CD4-positive, alpha-beta T cell treated with Interleukin-6 at 100 ng/mL for 8 hours (primary cell): ENCODE measurements at places on chromosomes 11 and 22.

DNA sequence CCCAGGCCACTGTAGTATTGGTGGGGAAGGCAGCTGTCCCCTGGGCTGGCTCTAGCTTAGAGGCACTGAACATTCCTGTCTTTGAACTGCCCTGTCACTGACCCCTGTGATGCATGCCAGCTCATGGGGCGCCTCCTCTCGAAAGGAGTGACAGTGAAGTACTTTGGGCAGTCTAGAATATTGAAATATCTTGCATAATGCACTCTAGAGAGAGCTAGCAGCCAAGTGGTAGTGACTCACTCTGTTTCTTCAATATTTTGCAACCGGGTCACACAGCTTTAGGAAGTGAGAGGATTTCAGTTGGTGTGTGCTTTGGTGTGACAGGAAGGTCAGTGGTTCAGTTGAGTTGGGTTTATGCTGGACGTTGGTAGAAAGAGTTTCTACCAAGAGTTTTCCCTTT, 35.5 kb upstream of the ST14 start:
- DNase-seq: no peak

- DNase-seq: no peak
These were observed 1.6 kb upstream of the OMP start for GRCh38 chr11:77101043-77101537.

- no peak for DNase-seq
These were observed 117.0 kb downstream of the FANCF start for GRCh38 chr11:22508665-22509064.

GRCh38 chr11:129644326-129644725, 171.3 kb upstream of the TMEM45B start:
- no peak for DNase-seq

GRCh38 chr11:69210310-69211035, 54.7 kb downstream of the SMIM38 start:
- no peak for DNase-seq

DNA sequence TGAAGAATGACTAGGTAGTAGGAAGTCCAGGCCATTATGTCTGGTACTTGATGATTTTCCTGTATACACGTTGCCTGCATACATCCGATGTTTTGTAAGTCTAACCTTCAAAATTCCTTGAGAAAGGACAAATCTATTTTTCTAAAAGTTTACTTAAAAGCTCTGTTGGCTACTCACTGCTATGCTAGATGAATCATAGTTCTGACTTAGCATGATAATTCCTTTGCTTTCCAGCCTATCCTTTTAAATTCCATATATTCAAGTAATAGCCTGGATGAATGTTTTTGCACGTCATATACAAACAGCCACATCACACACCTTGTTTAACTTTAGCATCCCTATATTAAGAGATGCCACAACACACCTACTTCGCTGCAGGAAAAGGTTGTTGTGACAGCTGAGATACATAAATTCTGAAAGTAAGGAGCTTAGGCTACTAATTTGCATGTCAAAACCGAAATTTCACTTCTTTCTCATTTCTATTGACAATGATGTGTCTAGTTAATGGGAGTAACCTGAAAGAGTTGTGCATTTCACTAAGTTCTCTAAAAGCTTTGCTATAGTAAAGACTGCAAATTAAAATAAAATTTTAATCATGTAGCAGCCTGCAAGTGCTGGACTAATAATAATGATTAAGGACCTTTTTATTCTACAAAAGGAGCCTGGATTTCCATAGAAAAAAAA, 1116.4 kb downstream of the JRKL start:
- no peak for DNase-seq

- no peak for DNase-seq
These were observed 176.7 kb downstream of the SOX6 start for GRCh38 chr11:16179676-16180075.

GRCh38 chr22:19885841-19886592, 31.3 kb upstream of the GNB1L start:
- no peak for DNase-seq

DNA sequence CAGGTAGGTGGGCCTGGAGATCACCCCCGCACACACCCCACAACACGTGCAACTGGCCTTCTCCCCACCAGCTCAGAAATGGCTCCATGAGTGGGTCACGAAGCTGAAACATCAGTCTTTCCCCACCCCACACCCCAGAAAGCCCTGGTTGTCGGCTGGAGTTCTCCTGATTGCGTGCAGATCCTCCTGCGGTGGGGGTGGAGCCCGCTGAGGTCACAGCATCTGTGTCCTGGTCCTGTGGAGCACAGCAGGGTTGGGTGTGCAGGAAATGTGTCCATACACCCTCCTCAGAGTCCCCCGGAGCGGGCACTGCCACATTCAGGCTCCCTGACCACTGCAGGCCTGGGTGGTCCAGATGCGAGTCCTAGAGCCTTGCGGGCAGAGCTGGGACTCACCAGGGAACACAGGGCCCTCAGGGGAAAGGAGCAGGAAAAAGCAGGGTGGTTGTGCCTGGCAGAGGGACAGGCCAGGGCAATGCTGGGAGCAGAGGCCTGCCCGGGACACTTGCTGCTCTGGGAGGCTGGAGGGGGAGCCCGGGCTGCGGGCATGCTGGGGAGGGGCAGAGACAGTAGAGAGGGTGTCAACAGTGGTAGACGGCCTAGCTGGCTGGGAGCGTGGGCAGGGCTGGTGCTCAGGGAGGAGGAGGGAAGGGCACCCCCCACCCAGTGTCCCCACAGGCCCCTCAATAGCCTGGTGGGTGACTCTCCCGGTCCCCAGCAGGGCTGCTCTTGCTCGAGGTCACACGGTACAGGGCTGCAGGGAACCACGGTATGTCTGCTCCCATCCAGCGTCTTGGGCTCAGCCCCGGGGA, 42.4 kb upstream of the PPARA start:
- DNase-seq: no peak

- DNase-seq: no peak
These were observed 6.0 kb upstream of the OR10D3 start for GRCh38 chr11:124176925-124177715.

GRCh38 chr11:130003717-130004001, 1.0 kb upstream of the PRDM10 start:
- no peak for DNase-seq

- no peak for DNase-seq
These were observed 43.5 kb downstream of the GNB1L start for GRCh38 chr22:19811211-19811621.

DNA sequence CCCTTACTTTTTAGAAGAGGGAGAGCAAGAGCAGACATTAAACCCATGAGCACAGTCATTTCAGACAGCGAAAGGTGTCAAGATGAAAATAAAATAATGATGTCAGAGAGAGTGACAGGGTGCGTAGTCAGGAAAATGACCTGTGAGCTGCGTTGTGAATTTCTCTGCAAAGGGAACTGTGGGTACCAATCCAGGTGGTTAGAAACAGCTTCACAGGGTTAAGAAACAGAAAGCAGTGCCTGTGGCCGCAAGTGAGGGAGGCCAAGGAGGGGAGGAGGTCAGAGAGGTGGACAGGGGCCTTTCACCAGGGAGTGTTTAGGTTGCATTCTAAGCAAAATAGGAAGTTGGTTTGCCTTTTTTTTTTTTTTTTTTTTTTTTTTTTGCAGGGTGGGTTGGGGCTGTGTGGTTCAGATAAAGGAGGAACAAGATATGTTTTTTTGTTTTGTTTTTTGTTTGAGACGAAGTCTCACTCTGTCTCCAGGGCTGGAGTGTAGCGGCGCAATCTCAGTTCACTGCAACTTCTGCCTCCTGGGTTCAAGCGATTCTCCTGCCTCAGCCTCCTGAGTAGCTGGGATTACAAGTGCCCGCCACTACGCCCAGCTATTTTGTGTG, 7.9 kb downstream of the TIGD3 start:
- DNase-seq: no peak

DNA sequence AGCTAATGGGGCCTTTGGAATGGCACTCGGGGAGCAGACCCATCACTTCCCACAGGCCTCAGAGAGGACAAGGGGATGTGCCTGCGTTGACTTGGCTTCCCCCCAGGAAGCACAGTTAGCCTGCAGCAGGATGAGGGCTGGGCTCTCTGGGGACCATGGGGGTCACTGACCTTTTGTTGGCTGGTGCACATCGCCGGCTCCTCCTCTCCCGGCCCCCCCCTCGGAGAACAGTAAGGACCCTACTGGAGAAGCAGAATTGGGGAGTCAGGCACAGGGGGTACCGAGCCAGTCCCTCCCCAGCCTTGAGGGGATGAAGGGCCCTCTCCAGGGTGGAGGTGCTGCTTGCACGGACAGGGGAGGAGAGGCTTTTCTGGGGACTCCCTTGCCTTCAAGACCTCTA, 32.8 kb downstream of the NRXN2 start:
- DNase-seq: no peak

GRCh38 chr11:120431633-120432032, 79.9 kb upstream of the GRIK4 start:
- DNase-seq: no peak

DNA sequence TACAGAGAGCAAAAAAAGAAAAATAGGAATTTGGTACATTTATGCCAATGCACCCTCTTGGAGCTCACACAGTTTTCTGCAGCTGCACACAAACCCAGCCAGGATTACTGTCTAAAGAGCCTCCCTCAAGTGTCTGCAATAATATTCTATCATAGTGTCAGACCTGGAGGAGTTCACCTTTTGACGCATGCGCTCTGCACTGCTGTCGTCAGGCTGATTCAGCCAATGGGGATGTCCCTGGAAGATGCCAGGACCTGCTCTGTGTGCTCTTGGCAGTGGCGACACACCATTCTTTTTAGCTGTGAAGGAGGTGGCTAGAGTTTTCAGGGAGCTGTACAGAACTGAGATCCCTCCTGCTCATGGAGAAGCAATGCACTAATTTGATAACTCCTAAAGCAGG, 249.0 kb upstream of the KIRREL3 start:
- DNase-seq: no peak

DNA sequence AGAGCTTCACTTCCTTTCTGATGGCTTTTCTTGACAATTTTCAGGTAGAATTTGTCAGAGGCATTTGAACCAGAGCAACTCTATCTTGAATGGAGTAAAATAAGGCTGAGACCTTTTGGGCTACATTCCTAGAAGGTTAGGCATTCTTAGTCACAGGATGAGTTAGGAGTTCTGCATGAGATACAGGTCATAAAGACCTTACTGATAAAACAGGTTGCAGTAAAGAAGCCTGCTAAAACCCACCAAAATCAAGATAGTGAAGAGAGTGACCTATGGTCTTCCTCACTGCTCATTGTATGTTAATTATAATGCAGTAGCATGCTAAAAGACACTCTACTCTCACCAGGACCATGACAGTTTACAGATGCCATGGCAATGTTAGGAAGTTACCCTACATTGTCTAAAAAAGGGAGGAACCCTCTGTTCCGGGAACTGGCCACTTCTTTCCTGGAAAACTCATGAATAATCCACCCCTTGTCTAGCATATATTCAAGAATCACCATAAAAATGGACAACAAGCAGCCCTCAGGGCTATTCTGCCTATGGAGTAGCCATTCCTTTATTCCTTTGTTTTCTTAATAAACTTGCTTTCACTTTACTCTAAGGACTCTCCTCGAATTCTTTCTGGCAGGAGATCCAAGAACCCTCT, 1519.7 kb upstream of the TENM4 start:
- DNase-seq: no peak

DNA sequence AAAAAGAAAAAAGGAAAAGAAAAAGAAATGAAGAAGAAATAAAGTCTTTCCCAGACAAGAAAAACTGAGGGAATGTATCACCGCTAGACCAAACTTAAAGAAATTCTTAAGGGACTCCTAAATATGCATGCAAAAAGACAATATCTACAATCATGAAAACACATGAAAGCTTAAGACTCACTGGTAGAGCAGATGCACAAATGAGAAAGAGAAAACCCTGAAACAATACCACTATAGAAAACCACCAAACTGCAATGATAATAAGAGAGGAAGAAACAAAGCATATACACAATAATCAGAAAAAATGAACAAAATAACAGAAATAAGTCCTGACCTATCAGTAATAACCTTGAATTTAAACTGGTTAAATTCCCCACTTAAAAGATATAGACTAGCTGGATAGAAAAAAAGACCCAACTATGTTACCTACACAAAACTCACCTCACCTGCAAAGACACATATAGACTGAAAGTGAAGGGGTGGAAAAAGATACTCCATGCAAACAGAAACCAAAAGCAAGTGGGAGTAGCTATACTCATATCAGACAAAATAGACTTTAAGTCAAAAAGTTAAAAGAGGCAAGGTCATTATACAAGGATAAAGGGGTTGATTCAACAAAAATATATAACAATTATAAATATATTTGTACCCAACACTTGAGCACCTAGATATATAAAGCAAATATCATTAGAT, 61.3 kb upstream of the NARS2 start:
- no peak for DNase-seq

GRCh38 chr11:75022296-75022695, 33.6 kb downstream of the NEU3 start:
- no peak for DNase-seq

DNA sequence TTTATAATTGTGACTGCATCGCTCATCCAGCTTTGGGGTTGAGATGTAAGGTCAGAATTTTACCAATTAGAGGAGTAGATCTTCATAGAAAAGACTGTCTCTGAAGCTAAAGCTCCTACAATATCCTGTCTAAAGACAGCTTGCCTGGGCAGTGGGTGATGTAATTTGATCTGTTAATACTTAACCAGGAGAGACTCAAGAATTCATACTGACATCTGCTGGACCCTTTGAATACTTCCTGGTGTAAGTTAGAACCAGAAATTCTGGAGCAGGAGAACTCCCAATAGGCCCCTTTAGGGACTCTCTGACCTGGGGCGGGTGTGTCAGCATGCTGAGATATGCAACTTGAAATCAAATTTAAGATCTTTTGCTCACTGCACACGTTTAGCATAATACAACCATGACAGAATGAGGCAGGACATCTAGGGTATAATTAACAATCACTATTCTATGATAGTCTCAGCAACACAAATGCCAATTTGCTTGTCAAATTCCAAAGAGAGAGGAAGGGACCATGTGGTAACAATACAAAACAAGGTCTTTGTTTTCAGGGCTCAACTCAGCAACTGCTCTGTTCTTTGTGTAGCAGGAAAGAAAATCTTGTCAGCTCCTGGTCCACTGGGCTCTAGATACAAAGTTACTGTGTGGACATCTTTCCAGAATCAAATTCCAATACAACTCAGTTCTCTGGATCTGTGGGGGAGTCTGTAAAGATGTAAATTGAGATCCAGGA, 143.9 kb downstream of the INSC start:
- no peak for DNase-seq

GRCh38 chr11:23278121-23278520, 417.8 kb upstream of the CCDC179 start:
- no peak for DNase-seq

GRCh38 chr11:35740061-35740799, 77.7 kb downstream of the TRIM44 start:
- no peak for DNase-seq
